ENCODE measurements at places on chromosomes 7 and 10. TPM values are rescaled to one million over a fixed set of nuclear protein-coding genes. Genes with fewer than 3 reads are reported as not detected.
A peak's percentile ranks its signal among the peaks of the same experiment; 100 is the strongest.

DNA sequence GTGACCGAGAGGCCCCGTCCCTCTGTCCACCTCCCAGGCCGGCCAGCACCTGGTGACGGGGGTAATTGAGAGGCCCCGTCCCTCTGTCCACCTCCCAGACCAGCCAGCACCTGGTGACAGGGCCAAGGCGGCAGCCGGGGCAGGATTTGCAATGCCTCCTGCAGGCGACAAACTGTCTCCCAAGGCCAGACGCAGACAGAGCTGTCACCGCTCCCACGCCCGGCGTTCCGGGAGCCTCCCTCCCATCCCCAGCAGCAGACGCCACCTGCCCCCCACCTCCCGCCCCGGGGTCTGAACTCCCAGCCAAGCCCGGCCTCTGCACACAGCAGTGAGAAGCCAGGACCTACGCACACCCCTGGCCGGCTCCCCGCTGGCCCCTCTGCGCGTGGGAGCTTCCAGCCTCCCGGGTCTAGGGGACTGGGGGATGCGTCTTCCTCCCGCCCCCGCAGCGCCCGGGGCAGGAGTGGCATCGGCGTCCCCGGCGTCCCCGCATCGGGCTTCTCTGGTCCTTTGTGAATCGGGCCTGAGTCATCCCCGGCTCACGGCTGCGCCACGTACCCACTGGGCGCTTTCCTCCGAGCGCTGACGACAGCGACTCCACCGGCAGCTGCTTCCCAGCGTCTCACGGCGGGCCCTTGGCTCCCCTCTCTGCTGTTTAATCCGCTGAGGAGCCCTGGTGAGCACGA, 95.1 kb upstream of the DIP2C start:
- peak; percentile 76 for DNase-seq

DNA sequence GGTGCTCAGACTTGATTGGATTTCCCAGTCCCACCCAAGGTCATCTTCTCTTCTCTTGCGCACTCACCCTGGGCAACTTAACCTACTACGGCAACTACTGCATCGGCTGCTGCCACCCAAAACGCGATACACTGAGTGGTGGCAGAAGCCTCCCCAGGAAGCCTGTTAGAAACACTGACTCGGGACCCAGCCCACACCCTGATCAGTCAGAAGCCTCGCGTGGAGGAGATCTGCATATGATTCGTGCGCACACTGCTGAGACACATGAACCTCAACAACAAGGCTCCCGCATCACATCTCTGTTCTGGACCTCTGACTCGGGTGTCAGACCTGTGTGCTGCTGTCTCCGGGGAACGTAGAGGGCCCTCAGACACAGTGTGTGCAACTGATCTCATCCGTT, 419.5 kb downstream of the PAXIP1 start:
- no peak for DNase-seq

- DNase-seq, result no peak
These were observed 71.7 kb downstream of the ICA1 start for GRCh38 chr7:8190119-8190895.

DNA sequence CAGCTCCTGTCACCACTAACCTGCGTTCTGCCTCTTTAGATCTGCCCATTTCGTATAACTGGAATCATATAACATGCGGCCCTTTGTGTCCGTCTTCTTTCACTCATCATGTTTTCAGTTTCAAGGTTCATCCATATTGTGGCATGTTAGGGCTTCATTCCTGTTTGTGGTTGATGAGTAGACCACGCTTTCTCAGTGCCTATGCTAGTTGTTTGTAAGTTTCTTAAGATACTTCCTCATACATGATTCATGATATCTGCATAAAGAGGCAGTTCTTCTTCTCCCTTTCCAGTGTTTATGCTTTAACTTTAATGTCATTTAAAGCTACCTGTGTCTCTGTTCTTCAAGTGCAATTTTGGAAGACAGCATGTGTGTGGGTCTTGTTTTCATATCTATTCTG, 79.5 kb upstream of the FAM20C start:
- DNase-seq, result no peak

- DNase-seq, result no peak
These were observed 60.8 kb downstream of the ADRA2A start for GRCh38 chr10:111137587-111137986.

GRCh38 chr10:131290781-131291180, 20.7 kb downstream of the TCERG1L start:
- DNase-seq, result no peak

DNA sequence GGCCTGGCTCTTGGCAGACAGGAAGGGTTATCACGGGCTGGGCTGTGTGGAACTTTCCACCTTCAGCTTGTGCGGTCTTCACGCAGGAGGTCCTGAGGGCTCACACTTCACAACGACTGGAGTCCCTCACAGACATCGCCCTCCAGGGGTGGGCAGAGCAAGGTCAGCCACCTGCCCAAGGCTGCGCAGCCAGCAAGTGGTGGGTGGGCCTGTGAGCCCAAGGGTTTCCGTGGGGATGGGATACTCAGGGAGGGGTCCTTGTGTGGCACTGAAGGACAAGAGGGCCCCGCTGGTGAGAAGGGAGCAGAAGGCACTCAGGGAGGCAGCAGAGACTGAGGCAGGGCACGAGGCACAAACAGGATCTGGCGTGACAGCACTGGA, 22.0 kb downstream of the PDIA4 start:
- DNase-seq, result no peak

GRCh38 chr10:81127931-81128330, 590.2 kb downstream of the SH2D4B start:
- no peak for DNase-seq

DNA sequence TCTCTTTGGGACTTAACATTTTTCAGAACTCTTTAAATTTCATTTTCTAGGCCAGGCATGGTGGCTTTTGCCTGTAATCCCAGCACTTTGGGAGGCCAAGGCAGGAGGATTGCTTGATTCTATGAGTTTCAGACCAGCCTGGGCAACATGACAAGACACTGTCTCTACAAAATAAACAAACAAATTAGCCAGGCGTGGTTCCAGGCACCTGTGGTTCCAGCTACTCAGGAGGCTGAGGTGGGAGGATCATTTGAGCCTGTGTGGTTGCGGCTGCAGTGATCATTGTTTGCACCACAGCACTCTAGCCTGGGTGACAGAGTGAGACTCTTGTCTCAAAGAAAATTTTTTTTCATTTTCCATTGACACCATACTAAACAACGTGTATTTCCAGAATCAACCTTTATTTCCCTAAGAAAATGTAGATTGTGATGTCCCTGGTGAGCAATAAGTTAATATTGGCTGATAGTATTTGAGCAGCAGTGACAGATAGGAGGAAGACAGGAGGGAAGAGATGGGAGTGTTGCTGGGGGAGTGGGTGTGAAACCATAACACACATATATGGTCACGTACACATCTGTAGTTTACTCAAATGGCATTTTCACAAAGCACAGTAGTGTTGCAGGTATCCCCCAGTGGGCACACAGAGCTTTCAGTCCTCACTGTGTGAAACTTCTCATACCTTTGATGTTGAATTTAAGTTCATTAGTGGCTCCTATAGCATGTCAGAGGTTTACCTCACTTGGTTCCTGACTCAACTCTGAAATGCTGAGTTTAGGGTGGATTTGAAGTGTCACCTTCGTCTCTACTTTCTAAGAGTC, 205.6 kb downstream of the AUTS2 start:
- DNase-seq, result no peak

DNA sequence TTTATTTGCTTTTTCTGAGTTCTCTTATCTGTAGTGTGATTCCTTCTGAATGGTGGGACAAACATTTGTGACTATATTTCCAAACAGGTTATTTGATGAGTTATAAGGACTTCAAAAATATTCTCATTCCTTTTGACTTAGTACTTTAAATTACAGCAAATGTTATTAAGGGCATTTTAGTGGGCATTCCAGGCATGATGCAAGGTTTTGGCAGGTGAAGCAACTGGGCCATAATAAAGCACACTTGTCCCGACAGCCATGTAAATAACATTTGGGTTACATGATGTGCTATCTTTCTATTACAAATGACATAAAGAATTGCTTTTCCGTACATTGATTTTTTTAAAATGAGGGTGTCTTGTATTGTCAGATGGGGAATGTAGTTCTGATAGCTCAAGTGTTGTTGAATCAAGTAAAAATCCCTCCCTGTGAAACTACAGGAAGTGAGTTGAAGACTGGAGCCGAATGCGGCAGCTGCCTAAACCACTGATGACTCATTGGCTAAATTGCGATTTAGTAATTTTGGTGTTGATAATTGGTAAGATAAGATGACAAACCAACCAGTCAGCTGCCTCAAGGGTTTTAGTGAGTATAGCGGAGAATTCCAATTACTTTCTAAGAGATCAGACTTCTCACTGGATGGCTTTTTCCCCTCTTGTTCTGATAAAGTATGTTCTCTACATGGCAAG, 231.3 kb upstream of the NPY start:
- no peak for DNase-seq

GRCh38 chr7:135808206-135808605, 59.6 kb upstream of the FAM180A start:
- DNase-seq, result no peak

DNA sequence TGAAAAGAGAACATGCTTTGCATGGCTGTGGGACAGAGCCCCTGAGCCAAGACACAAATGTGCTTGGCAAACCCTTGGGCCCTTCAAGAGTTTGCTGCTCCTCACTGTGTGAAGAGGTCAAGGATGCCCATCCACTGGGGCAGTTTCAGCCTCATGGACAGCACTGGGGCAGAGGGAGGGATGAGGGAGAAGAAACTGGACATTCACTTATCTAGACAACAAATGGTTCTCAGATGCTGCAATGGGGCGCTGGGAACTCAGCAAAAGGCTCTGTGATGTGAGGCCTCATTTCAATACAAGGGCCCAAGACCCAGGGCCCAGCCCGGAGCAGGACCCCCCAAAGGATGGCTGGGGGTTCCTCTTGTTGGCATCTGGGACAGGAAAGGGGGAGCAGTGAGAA, 49.1 kb downstream of the EBF3 start:
- DNase-seq, result no peak

DNA sequence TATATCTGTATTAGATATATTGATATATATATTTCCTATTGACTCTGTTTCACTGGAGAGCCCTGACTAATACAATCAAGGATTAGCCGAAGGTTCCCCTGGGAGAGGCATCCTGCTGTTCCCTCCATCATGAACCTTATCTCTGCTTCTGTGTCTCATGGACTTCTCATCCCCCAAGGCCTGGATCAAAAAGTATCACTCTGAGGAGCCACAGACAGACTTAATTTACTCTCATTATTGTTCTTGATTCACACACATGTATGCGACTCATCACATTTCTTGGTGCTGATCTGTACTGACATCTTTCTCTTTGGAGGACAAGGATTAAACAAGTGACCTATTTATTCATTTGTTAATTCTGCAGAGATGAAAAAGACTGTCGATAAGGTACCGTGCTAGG, 550.2 kb downstream of the KCNMA1 start:
- DNase-seq, result no peak

Gene CDHR1
- total RNA-seq, result 0.03 TPM

Gene NPY4R2
- 0.71 TPM for total RNA-seq

Gene AKR1C2
- total RNA-seq, result 0.18 TPM

Gene HMX2
- total RNA-seq, result 0.61 TPM

Gene MRPS16
- 63.8 TPM for total RNA-seq

Gene FAM25G
- not detected for total RNA-seq
